ENCODE measurements at places on chromosomes 11 and 22.
A peak's percentile ranks its signal among the peaks of the same experiment; 100 is the strongest.

GRCh38 chr22:26432619-26433311 lies 3.7 kb downstream of the ASPHD2 start:
- no peak for DNase-seq

GRCh38 chr11:95121698-95122097 lies 32.1 kb downstream of the ENDOD1 start:
- no peak for DNase-seq

GRCh38 chr11:45856044-45856468 lies 8.8 kb downstream of the CRY2 start:
- no peak for DNase-seq

- DNase-seq, result no peak
These were observed 664.8 kb upstream of the API5 start for GRCh38 chr11:42646959-42647358.

DNA sequence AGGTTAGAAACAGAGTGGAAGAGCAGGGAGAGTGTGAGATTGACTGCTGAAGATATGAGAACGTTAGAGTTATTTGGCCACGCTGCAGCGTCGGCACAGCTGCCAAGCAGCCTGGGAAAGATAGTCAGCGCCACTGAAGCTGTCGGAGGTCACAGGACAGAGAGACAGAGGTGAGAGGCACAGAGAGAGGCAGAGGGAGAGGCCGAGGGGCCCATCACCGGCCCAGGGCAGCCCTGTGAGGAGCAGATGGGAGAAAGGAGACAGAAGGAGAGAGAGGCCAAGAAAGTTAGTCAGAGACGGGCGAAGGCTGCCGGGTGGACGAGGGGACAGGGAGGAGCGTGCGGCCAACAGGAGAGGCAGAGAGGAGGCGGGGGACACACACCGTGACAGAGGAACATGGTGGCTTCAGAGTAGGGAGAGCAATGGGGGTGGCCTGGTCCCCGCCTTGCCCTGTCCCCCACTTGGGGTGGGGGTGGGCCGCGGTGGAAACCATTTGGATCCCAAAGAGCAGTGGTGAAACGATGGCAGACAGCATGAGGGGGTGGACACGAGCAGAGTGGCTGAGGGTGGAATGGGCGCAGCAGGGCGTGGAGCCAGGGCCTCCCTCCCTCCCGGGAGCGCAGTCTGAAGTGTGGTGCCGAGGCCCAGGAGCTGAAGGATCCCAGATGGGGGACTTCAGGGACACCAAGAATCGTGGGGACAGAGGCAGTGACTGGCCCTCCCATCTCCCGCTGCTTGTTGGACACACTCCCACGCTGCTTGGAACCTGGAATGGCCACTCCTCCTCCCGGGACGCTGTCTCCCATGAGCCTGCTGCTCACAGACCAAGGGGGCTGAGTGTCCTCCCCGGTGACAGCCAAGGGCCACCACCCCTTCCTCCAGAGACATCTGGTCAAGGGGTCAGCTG lies 26.6 kb downstream of the LRRC10B start:
- no peak for DNase-seq

GRCh38 chr11:88384004-88384668 lies 46.6 kb upstream of the CTSC start:
- no peak for DNase-seq

DNA sequence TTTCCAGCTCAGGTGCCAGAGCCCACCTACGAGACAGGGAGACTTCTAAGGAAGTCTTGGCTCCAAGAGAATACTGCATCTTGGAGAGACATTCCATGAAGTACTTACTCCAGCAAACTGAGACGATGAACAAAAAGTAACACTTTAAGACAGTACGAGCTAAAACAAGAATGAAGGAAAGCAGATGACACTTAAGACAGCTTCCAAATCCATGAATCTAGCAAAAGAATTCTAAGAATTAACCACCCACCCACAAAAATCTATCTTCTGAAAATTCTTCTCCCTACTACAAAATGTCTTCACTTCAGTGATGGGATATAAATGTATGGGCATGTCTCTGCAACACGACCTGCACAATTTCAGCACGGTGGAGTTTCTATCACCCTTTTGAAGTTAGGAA lies 132.9 kb downstream of the C11orf58 start:
- DNase-seq, result no peak

DNA sequence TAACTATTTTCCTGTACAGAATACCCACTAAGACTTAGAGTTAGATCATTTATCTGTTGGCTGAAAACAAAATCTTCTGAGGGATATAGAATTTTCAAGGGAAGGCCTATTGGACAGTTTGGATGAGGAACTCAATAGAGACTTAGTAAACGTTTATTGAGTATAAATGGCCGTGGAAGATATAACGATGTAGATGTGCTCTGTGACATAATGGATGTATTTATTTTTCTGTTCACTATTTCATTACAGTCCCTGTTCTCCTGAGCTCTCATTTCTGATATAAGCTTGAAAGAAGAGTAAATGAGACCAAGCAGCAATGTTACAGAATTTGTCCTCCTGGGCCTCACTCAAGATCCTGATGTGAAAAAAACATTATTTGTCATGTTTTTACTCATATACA lies at the start of gene OR4A16:
TSS of gene OR4A16 (plus strand) at position 301 of the 400 bp plus-strand sequence. CDS start at position 301, 0 bp downstream.
- no peak for DNase-seq

DNA sequence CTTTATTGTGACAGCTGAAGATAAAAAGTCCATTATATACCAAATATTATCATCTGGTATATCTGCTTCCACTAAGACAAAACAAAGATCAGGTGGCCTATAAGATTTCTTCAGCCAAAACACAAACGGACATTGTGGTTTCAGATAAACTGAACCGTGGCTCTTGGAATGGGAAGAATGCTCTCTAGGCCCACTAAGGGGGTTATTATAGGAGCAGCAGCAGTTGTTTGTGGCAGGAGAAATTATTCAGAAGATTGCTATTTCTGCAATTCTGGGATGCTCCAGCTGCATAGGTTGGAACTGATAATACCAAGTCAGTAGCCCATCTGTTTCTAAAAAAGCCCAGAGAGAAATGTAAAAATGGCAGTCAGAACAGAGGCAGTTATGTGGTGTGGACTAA lies 145.3 kb downstream of the NCAM1 start:
- no peak for DNase-seq

DNA sequence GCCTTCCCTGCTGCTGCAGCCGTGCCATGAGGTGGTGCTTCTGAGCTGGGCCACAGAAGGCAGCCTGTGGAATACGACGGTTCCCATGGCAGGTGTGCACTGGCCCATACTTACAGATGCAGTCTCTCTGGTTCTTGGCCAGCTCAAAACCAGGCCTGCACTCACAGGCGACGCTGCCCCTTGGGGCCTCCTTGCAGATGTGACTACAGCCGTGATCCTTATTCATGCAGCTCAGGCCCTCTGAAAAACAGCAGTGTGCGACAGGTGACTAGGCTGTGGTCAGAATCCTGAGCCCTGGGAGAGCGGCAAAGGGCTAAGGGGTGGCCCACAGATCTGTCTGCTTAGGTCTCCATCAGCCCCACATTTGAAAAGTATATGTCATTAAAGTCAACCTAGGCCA lies 22.1 kb downstream of the SCUBE2 start:
- no peak for DNase-seq

GRCh38 chr11:8329847-8330361 lies 66.2 kb upstream of the LMO1 start:
- no peak for DNase-seq

GRCh38 chr11:78414321-78415051 lies 3.1 kb downstream of the GAB2 start:
- peak; percentile 8 for DNase-seq

Measured in NCI-H345 (cell line).